ENCODE measurements at places on chromosomes 7 and 10. TPM values are rescaled to one million over a fixed set of nuclear protein-coding genes. Genes with fewer than 3 reads are reported as not detected.

- DNase-seq: no peak
These were observed 22.7 kb upstream of the AKR1B10 start for GRCh38 chr7:134504660-134505164.

DNA sequence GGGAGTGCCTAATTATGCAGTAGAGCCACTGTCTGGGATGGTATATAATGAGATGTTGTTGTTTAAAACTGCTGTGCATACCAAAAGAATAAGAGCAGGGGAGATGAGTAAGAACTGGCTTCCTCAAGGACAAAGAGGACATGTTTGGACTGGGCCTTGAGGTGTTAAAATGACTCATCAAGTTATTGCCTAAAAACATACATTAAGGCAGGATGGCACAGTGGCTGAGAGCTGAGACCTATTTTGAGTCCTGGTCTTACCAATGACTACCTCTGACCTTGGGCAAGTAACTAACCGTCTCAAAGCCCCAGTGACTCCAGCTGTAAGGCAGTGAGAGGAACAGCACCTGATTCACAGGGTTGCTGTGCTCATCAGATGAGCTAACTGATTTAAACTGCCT, 71.1 kb downstream of the CFAP58 start:
- DNase-seq: peak; percentile 92

DNA sequence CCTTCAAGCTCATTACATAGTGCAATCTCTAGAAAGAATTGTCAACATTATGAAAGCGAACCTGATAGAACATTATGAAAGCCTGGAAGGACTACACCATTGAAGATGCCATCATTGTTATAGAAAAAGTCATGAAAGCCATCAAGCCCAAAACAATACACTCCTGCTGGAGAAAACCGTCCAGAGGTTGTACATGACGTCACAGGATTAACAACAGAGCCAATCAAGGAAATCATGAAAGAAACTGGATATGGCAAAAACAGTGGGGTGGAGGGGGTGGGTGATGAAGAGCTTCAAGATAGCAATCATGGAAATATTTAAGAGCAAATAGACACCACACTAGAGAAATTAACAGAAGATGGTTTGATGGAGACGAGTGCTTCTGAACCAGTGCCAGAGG, 45.7 kb downstream of the TOMM7 start:
- no peak for DNase-seq

Gene STAG3
- 0.34 TPM for total RNA-seq

Data from foreskin keratinocyte (primary cell).